ENCODE measurements at places on chromosomes 4 and X. TPM values are rescaled to one million over a fixed set of nuclear protein-coding genes. Genes with fewer than 3 reads are reported as not detected.

GRCh38 chr4:129248621-129249020, 152.7 kb downstream of the C4orf33 start:
- H3K27ac ChIP-seq, result no peak overlapping the region
- ATAC-seq, result no peak
- H3K27me3 ChIP-seq, result peaks cover 5% of the 10 kb centered on the region

- no peaks in the 10 kb centered on the region for H3K27me3 ChIP-seq
- H3K4me3 ChIP-seq, result peak overlapping the region; percentile 20
- no peaks in the 10 kb centered on the region for H3K36me3 ChIP-seq
- no peak for ATAC-seq
- no peaks in the 10 kb centered on the region for H3K4me1 ChIP-seq
- no peak overlapping the region for H3K27ac ChIP-seq
These were observed 58.9 kb upstream of the BCOR start for GRCh38 chrX:40156470-40157227.

- no peak overlapping the region for H3K4me3 ChIP-seq
- H3K36me3 ChIP-seq, result no peaks in the 10 kb centered on the region
- H3K4me1 ChIP-seq, result no peaks in the 10 kb centered on the region
- H3K27ac ChIP-seq, result no peak overlapping the region
These were observed 409.0 kb downstream of the BCOR start for GRCh38 chrX:39688576-39689375.

- no peaks in the 10 kb centered on the region for H3K36me3 ChIP-seq
- no peak for ATAC-seq
- H3K4me1 ChIP-seq, result peaks cover 10% of the 10 kb centered on the region
- H3K4me3 ChIP-seq, result peak overlapping the region; percentile 82
These were observed 12.9 kb downstream of the DIPK2B start for GRCh38 chrX:45187731-45188130.

DNA sequence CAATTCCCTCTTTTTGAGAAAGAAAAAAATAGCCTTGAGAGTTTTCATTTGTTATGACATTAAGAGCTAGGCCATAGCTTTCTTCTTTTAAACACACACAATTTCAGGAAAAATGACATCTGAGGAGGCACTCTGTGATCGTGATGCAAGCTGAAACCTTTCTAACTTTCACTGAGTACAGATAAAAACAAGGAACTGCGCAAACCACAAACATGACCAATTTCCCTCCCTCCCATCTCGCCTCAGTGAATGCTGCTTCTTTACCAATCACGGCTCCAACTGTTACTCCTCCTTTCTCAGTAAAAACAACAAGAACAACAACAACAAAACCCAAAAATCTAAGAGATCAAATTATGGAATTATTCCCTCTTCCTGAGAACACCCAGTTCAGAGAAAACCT, 626.8 kb downstream of the TLL1 start:
- H3K4me1 ChIP-seq, result no peaks in the 10 kb centered on the region
- H3K36me3 ChIP-seq, result no peaks in the 10 kb centered on the region
- H3K27ac ChIP-seq, result no peak overlapping the region
- ATAC-seq, result no peak

DNA sequence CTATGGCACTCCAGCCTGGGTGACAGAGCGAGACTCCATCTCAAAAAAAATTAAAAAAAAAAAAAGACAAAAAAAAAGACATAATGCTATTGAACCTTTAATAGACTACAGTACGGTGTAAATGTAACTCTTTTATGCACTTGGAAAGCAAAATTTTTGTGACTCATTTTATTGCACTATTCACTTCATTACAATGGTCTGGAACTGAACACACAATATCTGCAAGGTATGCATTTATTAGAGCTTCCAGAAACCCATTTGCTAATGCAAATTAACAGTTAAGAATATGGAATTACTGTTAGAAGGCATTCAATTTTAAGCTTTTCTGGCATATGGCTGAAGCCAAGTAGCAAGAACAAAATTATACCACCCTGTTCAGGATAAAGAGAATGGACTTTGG, 176.3 kb downstream of the OPHN1 start:
- no peaks in the 10 kb centered on the region for H3K4me1 ChIP-seq
- no peak overlapping the region for H3K27ac ChIP-seq
- no peak overlapping the region for H3K4me3 ChIP-seq
- ATAC-seq, result no peak

SHROOM3 gene
- not detected for total RNA-seq

DNA sequence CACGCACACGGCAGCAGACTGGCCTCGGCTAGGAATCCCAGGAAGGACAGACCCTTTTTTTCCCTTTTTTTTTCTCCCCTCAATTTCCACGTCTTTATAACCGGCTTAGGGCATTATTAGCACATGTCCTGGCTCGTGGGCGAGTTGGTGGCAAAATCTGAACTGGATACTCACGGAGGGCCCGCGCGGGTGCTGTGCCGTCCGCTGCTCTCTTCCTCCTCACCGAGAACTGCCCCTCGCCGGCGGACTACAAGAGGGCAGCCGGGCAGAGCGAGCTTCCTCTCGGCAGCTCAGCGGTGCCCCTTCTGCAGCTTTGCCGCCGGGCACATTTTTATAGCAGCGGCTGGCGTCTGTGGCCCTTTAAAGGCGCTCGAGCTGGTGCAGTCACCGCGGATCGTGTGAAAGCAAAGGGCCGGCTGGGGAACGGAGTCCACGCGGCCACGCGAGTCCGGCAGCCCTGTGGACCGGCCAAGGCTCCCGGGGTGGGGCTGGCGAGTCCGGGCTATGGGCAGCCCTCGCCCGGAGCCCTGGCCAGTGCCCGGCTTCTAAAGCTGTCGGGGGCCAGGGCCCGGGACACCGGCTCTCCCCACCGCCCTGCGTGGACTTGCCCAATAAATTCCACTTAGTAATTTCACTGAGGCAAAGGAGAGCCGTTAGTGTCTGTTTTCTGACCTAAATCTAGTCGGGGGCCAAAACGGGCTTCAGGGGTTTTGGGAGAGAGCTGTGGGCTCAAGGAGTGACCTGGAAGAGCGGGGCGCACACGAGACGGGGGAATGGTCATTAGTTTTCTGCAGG, 1.3 kb upstream of the CITED1 start:
- H3K27me3 ChIP-seq, result peaks cover 34% of the 10 kb centered on the region
- H3K4me3 ChIP-seq, result peak overlapping the region; percentile 77
- H3K36me3 ChIP-seq, result no peaks in the 10 kb centered on the region
- peak; percentile 14 for ATAC-seq
- H3K4me1 ChIP-seq, result no peaks in the 10 kb centered on the region
- H3K27ac ChIP-seq, result no peak overlapping the region

DNA sequence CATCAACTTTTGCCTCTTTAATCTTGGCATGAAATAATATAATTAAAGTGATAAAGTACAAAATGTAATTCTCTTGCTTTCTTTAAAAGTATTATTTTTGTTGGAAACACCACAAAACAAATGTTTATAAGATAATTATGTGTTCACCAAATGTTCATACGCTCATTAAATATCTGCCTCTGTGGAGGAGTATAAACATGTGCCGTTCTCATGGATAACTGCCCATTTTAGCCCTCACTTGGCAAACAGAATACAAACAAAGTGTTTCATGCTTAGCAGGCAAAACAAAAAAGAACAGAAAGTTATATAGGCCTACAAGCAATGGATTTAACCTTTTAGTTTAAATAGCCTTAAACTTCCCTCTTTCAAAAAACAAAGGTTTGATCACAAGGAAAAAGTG, 800.5 kb upstream of the DIAPH2 start:
- no peaks in the 10 kb centered on the region for H3K27me3 ChIP-seq
- no peaks in the 10 kb centered on the region for H3K4me1 ChIP-seq
- no peak overlapping the region for H3K27ac ChIP-seq
- ATAC-seq, result no peak
- no peak overlapping the region for H3K4me3 ChIP-seq
- no peaks in the 10 kb centered on the region for H3K36me3 ChIP-seq

- no peaks in the 10 kb centered on the region for H3K27me3 ChIP-seq
- peaks cover 7% of the 10 kb centered on the region for H3K4me1 ChIP-seq
- no peak overlapping the region for H3K4me3 ChIP-seq
- peak; percentile 87 for ATAC-seq
- peak overlapping the region; percentile 43 for H3K27ac ChIP-seq
These were observed 26.4 kb downstream of the MOSPD2 start for GRCh38 chrX:14899607-14900006.

SAT1 gene
- 189 TPM for total RNA-seq

- H3K27ac ChIP-seq, result no peak overlapping the region
- ATAC-seq, result no peak
- peaks cover 4% of the 10 kb centered on the region for H3K4me1 ChIP-seq
- H3K27me3 ChIP-seq, result no peaks in the 10 kb centered on the region
- H3K36me3 ChIP-seq, result no peaks in the 10 kb centered on the region
These were observed 284.3 kb upstream of the RASGEF1B start for GRCh38 chr4:81756042-81756441.

MAGEA2 gene
- not detected for total RNA-seq

DNA sequence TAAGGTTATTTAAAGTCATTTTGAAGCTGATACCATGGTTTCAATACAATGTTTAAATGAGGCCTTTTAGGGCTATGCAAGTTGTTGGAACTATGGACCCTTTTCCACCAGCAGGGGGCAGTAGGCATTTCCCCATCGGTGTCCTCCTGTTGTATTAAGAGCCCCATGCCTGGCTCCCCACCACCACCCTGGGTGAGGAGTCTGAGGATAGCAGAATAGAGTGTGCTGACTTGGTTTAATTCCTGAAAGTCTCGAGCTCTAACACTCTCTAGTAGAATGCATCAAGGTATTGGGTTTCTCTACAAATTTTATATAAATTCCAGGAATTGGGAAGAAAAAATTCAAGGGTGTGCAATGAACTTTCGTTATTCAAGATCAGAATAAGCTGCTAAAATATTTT, 234.8 kb upstream of the JADE1 start:
- ATAC-seq, result peak; percentile 78
- H3K27me3 ChIP-seq, result peaks cover 13% of the 10 kb centered on the region
- H3K4me1 ChIP-seq, result no peaks in the 10 kb centered on the region
- no peak overlapping the region for H3K4me3 ChIP-seq
- H3K27ac ChIP-seq, result no peak overlapping the region

GABRA4 gene
- total RNA-seq, result not detected

FAM241A gene
- total RNA-seq, result 3.0 TPM

SLITRK4 gene
- not detected for total RNA-seq

GRCh38 chrX:43375136-43375535, 281.0 kb upstream of the MAOA start:
- H3K4me3 ChIP-seq, result no peak overlapping the region
- ATAC-seq, result no peak

DNA sequence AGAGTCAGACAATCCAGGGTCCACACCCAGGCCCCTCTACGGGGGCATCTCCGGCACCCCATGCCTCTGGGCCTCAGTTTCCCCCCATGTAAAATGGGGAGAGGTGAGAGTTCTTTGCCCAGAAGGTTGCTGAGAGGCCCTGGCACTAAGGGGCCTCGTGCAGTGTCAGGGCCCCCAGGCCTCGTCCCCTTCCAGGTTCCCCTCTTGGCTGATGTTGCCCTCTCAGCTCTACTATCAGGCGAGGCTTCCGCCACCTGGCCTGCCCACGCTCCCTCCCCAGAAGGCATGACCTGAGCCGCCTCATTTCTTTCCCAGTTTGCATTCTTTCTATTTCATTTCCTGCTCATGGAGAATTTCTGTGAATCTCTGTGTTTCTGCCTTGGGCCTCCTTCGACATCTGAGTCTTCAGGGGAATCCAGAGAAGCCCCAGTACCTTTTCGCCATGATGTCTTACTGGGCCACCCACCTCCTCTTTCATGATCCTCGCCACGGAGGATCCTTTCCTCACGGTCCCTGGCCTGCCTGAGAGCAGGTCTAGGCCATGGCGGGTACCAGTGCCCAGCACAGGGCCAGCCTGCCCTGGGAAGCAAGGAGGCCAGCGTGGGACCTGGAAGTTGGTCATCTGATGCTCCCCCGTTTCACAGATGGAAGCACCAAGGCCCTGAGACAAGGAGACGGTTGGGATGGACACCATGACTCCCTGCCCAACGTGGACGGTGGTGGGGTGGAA, 21.9 kb upstream of the MRFAP1 start:
- H3K4me3 ChIP-seq, result no peak overlapping the region
- H3K36me3 ChIP-seq, result peaks cover 54% of the 10 kb centered on the region
- no peaks in the 10 kb centered on the region for H3K4me1 ChIP-seq
- H3K27me3 ChIP-seq, result no peaks in the 10 kb centered on the region
- no peak overlapping the region for H3K27ac ChIP-seq

DNA sequence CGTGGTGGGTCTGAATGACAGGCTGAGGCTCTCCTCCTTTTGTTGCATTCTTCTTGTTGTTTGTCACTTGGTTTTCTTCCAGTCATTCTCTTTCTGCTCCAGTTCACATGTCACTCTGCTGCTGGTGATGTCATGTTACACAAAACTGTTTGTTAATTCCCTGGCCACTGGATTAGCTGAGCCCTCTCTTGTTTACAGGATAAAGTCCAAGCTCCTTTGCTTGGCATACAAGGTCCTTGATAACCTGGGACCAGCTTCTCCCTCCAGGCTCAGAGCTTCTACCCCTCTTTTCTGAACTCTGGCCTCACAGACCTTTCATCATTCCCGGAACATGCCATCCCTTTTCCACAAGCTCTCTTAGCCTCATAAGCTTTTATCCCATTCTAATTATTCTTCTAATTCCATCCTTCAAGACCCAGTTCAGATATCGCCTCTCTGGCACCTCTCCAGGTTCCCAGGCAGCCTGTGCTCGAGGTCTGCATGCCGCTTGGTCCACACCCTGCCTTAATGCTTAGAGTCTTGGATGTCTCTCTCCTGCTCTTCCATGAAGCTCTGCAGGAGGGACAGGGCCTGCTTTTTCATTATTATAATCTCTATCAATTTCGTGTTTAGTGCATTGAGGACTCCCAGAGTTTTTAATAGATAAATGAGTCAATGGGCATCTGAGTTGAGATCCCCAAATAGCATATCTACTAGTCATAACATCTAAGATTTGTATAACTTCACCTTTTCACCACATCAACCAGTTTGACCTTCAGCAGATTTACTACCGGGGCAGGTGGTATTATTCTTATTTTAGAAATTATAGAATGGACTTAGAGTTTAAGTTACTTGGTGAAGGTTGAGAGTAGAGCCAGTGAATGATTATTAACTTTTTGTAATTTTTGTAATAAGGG, 98.7 kb downstream of the TMEM131L start:
- ATAC-seq, result no peak
- no peaks in the 10 kb centered on the region for H3K27me3 ChIP-seq
- H3K4me1 ChIP-seq, result peaks cover 31% of the 10 kb centered on the region
- no peak overlapping the region for H3K4me3 ChIP-seq

- H3K27me3 ChIP-seq, result no peaks in the 10 kb centered on the region
- H3K36me3 ChIP-seq, result no peaks in the 10 kb centered on the region
These were observed 87.5 kb downstream of the GLRA2 start for GRCh38 chrX:14616836-14617235.

DNA sequence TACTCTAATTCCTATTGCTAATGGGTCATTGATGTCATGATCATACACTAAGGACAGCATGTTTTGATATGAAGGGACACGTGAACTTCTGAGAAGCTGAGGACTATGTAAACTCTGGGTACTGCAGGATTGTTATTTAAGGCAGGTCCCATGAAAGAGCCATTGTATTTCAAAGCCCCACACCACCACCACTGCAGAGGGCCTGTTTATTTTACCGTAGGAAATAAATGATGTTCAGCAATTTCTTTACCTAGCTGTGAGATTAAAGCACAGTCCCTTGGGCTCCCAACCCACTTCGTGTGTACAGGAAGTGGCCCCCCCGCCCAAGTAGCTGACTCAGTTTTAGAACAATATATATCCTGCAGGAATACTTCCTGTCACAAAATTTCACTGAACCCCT, 89.8 kb upstream of the ACSL4 start:
- no peaks in the 10 kb centered on the region for H3K4me1 ChIP-seq
- H3K36me3 ChIP-seq, result no peaks in the 10 kb centered on the region
- H3K4me3 ChIP-seq, result no peak overlapping the region

GRCh38 chr4:64814616-64815015, 405.4 kb upstream of the TECRL start:
- H3K4me1 ChIP-seq, result no peaks in the 10 kb centered on the region
- H3K36me3 ChIP-seq, result no peaks in the 10 kb centered on the region
- no peak overlapping the region for H3K4me3 ChIP-seq
- no peaks in the 10 kb centered on the region for H3K27me3 ChIP-seq
- no peak for ATAC-seq
